ENCODE measurements at places on chromosomes 6 and 20. TPM values are rescaled to one million over a fixed set of nuclear protein-coding genes. Genes with fewer than 3 reads are reported as not detected.

- DNase-seq = no peak
Observed at GRCh38 chr6:52255434-52255833, 11.1 kb upstream of the IL17F start.

GRCh38 chr6:43062818-43063217 is 3.4 kb downstream of the KLC4 start:
- DNase-seq = no peak

The PROKR2 gene
- not detected for total RNA-seq

- DNase-seq = no peak
Observed at GRCh38 chr6:111771094-111771432, 102.2 kb downstream of the FYN start.

- no peak for DNase-seq
Observed at GRCh38 chr6:5215799-5216198, 45.0 kb downstream of the LYRM4 start.

GRCh38 chr6:4176907-4177306 is 41.5 kb upstream of the ECI2 start:
- no peak for DNase-seq

The GMPR gene
- 8.3 TPM for total RNA-seq

- no peak for DNase-seq
Observed at GRCh38 chr20:10022625-10023024, 12.2 kb upstream of the ANKEF1 start.

The CNBD2 gene
- 6.3 TPM for total RNA-seq

- no peak for DNase-seq
Observed at GRCh38 chr6:129186988-129187387, 304.1 kb downstream of the LAMA2 start.

GRCh38 chr6:159880412-159880975 is 10.3 kb upstream of the MAS1 start:
- DNase-seq = no peak

- no peak for DNase-seq
Observed at GRCh38 chr6:41498968-41499599, 47.1 kb upstream of the FOXP4 start.

DNA sequence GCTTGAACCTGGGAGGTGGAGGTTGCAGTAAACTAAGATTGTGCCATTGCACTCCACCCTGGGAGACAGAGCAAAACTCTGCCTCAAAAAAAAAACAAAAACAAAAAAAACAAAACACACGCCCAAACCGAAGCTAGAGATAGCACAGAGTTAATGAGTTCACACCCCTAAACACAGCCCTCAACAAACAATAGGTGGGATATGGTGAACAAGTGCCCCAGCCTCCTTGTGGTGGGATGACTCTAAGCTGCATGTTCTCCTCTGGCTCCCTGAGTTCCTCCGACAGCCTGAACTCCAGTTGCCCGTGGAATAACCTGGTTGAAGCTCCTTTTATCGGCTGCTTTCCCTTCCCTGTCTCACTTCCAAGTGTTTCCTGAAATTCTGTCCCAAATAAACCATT is 22.1 kb upstream of the DSN1 start:
- DNase-seq = no peak

The CCN6 gene
- not detected for total RNA-seq

GRCh38 chr20:48203252-48203651 is 418.0 kb upstream of the SULF2 start:
- DNase-seq = no peak

DNA sequence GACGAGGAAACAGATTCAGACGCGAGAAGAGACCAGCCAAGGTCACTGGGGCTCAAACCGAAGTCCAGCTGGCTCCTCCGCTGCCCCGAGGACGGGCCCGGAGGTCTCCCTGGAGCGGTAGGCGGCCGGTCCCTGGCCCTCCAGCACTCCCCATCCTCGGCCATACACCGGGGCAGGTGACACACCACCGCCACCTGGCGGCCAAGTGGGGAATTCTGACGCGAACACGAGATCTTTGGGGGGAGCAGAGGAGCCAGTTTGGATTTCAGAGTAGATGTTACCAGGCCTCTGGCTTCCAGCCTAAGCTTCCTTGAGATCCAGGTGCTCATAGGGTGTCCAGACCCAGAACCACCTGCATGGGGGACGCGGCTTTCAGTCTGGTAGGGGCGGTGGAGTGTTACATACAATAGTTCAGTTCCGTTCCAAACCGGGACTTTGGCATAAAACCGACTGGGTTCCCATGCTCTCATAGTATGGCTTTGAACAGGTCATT is 16.1 kb downstream of the BPIFB1 start:
- peak; percentile 54 for DNase-seq

- no peak for DNase-seq
Observed at GRCh38 chr6:117263353-117263927, 1.9 kb upstream of the VGLL2 start.

The DDO gene
- 2.4 TPM for total RNA-seq

- no peak for DNase-seq
Observed at GRCh38 chr6:107819217-107819616, 4.9 kb downstream of the SCML4 start.

GRCh38 chr6:55674672-55675071 is 95.7 kb upstream of the HMGCLL1 start:
- DNase-seq = no peak

GRCh38 chr20:34324541-34324940 is 21.4 kb upstream of the AHCY start:
- DNase-seq = no peak

DNA sequence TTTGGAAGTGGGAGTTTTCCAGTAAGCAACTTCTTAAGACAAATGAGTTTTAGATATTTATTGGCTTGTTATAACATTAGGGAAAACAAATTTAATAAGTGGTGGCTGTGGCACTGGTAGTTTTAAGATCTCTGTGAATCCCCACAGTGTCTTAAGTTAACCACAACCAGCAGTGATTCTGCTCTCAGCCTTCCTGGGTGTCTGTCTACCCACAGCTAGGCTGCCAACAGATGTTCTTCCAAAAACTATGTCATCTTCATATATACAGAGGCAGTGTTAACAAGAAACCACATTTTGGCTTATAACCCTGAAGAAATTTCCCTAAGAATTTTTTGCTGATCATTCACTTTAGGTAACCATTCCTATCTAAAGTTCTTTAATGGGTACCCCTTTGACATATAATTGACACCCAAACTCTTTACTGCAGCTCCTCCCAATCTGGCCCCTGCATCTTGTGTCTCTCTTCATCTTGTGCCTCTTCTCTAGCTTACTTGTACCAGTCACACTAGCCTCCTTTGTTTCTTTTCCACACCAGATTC is 52.7 kb downstream of the TOP1 start:
- no peak for DNase-seq

DNA sequence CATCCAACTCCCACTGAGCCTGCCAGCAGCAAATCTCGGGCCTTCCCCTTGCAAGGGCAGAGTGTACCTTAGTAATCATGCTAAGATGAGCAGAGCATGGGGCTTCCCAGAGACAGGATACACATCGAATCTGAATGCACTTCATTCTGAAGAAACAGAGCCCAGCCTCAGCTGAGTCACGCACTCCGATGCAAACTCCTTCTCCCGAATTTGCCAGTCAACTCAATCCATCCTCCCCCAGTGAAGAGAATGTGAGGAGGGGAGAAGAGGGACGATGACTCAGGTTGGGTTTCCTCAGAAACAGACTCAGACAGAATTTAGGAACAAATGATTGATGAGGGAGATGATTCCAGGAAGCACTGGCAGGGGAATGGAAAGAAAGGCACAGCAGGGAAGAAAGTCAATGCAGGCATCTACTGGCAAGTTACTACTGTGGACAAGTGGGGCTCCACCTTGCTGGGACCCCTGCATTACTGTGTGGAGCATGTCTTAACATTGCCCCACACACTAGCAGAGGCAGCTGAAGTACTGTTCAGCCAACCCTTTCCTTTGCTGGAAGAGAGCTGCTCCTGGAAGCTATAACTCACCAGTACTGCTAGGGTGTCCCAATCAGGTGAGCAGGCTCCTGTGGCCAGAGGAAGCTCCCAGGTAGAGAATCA is 251.6 kb downstream of the ADGB start:
- no peak for DNase-seq

DNA sequence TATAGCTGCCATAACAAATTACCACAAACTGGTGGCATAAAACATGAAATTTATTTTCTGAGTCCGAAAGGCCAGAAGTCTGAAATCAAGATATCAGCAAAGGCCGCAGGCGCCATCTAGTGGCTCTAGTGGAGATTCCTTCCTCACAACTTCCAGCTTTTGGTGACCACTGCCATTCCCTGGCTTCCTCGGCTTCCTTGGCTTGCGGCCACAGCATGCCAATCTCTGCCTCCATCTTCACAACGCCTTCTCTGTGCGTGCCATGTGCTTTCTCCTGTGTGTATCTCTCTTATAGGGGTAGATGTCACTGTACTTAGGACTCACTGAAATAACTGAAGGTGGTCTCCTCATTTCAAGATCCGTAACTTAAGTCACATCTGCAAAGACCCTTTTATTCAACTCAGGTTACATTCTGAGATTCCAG is 5.4 kb upstream of the PLAGL1 start:
- DNase-seq = peak; percentile 67

DNA sequence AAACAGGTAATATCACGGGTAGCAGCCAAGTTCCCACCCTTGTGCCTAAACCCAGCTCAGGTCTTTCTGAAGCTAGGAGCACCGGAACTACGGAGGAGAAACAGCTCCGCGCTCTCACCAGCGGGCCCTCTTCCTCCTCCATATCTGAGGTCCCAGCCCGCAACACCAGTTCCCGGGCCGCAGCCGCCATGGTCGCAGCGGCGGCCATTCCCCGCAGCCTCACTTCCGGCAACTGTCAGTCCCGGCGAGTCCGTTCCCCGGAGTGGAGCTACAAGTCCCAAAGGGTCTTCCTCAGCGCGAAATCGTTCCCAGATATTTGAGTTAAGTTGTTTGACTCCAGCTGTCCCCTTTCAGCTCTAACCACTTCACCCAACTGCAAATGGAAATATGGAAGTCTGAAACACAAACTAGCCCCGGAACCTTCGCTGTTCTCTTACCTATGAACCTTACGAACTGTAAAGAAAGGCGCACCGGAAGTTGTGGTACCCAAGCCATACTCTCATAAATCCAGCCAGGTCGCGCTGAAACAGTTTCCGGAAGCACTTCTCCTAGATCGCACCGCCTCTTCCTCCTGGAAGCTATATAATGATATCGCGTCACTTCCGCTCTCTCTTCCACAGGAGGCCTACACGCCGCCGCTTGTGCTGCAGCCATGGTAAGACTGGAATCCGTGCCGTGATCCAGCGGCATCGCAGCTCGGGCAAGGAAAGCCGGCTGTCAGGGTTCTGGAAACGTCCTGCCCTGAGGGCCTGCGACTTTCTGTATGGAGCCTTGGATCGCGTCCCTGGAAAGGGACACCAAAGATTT is at the start of the genes RPS18 and VPS52:
RPS18 (plus strand) TSS at position 608 of the 807 bp plus-strand sequence; CDS start at position 653, 45 bp downstream.
VPS52 (minus strand) TSS at position 409 of the 807 bp plus-strand sequence; CDS start at position 208, 201 bp downstream.
- DNase-seq = peak; percentile 82

The CLPSL1 gene
- total RNA-seq = not detected

The SPATA2 gene
- total RNA-seq = 3.5 TPM

GRCh38 chr20:16709017-16709416 is 20.8 kb upstream of the SNRPB2 start:
- no peak for DNase-seq

DNA sequence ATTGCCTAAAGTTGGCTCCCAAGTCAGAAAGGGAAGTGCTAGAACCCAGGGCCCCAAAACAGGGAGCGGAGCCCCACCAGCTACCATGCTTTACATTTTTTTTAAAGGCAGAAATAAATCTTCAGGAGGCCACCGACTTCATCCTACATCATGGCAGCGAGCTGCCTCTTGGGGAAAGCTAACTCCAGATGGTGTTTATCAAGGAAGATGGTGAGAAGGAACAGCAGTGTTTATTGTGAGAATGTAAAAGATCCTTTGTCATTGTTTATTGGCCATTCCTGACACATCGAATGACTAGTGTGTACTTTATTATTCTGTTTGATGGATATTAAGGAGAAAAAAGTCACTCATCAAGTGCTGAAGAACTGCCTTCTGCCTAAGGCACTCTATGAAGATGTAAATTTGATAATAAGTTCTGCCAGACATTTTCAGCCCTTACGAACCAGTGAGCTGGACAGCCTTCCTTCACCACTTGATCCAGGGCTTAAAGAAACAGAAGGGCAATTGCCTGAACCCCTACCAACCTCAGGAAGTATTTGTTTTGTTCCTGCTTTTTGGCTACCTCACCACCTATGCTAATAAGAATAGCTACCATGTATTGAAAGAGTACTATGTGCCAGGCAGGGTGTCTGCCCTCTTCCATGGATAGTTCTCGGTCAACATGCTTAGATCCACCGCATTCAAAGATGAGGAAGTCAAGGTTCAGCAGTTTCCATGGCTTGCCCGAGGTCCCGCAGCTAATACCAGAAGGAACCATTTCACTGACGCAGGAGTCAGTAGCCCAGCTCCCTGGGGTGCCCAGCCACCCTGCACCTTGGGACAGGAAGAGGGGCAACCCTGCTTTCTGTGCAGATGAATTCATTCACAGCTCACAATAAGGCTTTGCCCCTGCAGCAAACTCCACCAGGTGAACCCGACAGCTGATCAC is 194.7 kb upstream of the RREB1 start:
- no peak for DNase-seq

The CST5 gene
- not detected for total RNA-seq
